GDM1 (cell line): ENCODE measurements at places on chromosomes 7 and 10.

DNA sequence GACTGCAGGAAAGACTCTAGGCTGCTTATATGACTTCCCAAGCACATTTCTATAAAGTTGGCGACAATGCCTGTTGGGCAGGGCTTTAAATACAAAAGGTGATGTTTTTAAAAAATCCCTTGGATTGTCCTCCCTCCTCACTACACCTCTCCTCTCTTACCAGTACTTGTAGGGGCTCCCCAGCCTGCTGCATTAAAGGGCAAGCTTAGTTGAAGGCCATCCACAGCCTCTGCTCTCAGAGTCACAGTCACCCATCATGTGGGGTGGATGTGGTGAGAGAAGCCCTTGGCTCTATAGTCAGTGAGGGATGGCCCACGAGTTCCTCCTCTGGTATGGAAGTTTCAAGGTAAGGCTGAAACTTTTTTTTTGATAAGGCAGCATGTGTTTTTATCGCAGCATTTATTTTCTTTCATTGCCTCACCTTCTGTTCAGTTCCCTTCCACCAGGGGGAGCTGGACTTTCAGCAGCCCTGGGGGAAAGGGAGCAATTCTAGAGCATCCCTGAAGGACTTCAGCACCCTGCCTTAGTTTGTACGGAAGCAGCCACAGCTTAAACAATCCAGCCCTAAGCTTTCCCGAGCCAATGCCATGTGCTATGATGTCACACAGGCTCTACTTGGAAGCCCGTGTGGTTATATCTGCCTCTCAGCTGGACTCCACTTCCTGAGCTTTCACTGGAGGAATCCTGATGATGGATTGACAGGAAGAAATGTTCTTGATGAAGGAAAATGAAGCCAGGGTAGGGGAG, 131.9 kb downstream of the CALCR start:
- no peak for DNase-seq

DNA sequence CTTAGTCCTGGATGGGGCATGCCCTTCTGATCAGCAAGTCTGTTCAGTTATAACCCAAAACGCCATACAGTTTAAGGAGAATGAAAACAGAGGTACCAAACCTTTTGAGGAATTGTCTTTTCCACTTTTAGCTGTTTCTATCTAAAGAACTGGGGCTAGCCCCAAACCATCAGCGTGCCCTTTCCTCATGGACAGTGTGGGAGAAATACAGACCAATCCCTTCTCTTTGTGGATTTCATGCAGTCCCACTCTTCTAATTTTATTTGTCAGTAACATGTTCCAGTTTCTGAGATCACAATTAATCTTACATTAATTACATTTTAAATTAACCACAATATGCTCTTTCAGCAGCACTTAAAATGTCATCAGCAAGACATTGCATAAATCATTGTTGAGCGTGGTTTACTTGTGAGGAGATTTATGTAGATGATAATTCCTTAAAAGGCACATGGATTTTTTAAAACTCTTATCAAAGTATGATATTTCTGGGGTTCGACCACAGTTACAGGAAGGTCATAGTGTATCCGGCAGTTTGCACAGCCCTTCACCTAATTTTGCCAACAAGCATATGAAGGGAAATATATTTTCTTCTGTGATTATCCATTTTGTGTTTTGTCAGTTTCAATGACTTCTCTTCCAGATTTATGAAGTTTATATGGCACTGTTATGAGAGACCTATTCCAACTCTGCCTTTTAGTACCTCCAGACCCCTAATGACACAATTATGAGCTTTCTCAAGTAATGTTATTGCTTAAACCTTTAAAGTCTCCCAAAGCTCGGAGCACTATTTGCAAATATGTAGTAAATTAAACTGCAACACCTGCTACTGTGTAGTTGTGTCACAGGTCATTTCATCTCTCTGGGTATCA, 868.4 kb upstream of the C7orf33 start:
- DNase-seq: no peak

GRCh38 chr7:80312139-80312661, 177.6 kb downstream of the GNAI1 start:
- DNase-seq: no peak

GRCh38 chr10:103852856-103853255, 2.5 kb downstream of the SH3PXD2A start:
- no peak for DNase-seq

GRCh38 chr10:12716042-12716441, 285.5 kb downstream of the CCDC3 start:
- no peak for DNase-seq

GRCh38 chr7:24936121-24936824, 43.7 kb downstream of the OSBPL3 start:
- no peak for DNase-seq

DNA sequence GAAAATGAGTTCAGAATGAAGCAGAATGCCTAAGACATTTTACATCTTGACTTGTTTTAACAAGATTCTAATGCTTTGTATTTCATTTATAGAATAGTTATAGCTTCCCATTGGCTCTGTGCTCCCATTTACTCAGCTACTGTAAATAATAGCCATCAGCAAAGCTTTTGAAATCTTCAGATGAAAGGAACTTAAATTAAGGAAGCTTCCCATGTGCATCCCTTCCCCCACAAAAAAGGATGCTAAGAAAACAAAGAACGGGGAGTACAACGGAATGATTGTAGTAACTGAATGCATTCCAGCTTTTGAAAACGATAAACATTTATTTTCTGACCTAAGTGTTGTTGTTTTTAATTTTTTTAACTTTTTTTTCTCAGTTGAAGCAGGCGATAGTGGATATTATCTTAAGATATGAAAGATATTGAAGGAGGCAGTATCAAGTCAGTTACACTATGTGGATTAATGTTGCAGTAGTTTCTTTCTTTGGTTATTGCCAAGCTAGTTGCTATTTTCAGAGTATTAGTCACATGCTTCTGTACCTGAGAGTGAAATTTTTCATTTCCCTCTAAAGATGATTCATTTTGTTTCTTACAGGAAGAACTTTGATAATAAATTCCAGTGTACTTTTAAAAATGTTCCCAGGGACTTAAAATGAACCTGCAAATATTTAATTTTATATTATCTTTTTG, 129.2 kb downstream of the KCND2 start:
- DNase-seq: no peak

- DNase-seq: no peak
Observed at GRCh38 chr7:140596519-140597427, 43.8 kb downstream of the DENND2A start.

DNA sequence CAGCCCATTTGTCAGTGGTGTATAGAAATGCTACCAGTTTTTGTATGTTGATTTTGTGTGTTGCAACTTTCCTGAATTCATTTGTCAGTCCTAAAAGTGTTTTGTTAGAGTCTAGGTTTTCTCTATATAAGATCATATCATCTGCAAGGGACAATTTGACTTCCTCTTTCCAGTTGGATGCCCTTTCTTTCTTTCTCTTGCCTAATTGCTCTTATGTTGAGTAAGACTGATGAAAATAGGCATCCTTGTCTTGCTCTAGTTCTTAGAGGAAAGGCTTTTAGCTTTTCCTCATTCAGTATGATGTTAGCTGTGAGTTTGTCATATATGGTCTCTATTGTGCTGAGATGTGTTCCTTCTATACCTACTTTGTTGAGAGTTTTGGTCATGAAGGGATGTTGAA, 161.7 kb upstream of the TPK1 start:
- DNase-seq: no peak

GRCh38 chr10:33386926-33387325, 52.5 kb upstream of the NRP1 start:
- no peak for DNase-seq

DNA sequence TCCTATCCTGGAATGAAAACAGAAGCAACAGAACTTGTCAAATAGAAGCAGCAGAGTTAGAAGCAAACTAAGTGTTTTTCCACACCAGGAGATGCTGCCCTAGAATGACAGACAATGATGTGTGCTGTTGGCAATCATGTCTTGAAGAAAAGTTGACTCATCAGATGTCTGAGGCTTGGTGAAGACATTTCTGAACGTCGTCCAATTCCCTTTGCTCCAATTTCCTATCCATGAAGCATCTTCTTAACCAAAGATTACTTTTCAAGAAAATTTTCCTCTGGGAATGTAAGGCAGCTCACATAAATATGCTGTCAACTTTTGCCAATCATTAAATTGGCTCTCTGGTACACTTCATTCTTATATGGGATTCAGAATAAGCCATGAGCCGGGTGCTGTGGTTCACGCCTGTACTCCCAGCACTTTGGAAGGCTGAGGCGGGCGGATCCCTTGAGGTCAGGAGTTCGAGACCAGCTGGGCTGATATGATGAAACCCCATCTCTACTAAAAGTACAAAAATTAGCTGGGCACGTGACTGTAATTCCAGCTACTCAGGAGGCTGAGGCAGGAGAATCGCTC, 34.6 kb downstream of the MALSU1 start:
- no peak for DNase-seq

DNA sequence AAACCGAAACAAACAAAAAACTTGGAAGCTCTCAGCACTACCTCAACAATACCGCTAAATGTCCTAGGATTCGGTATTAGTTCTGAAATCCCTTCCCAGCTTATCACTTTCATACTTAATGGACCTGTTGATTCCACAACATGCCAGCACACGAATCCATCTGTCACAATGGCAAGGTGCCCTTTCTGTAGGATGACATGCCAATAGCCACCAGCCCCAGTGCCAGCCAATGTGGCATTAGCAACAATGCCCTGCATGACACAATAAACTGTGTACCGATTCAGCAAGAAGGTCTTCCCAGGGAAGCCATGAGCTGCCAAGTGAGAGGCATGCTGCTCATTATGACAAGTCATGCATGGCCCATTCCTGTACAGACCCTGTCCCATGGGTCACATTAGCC, 35.6 kb upstream of the CHCHD3 start:
- DNase-seq: no peak
